Right renal cortex interstitium (tissue), 3 donors: ENCODE measurements at places on chromosomes 13 and 19. TPM values are rescaled to one million over a fixed set of nuclear protein-coding genes. Genes with fewer than 3 reads are reported as not detected.

DNA sequence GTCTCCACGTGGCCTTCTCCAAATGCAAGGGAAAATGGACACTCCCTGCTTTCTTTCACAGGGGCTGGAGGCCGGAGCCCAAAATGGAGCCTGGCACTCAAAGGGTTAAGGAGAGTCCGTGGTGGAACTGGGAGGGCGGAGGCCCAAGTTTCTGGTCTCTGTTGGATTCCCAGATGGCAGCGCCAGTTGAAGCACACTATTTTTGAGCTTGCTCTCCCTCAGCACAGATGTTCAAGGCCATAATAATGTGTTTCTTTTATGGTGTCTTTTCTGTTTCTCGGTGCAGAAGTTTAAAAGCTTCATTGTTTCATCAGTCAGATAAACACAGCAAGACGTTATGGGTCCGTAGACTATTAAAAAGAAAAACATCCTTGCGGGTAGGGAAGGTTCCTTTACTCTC lies 67.6 kb downstream of the TNFRSF19 start:
- no peak for DNase-seq

DNA sequence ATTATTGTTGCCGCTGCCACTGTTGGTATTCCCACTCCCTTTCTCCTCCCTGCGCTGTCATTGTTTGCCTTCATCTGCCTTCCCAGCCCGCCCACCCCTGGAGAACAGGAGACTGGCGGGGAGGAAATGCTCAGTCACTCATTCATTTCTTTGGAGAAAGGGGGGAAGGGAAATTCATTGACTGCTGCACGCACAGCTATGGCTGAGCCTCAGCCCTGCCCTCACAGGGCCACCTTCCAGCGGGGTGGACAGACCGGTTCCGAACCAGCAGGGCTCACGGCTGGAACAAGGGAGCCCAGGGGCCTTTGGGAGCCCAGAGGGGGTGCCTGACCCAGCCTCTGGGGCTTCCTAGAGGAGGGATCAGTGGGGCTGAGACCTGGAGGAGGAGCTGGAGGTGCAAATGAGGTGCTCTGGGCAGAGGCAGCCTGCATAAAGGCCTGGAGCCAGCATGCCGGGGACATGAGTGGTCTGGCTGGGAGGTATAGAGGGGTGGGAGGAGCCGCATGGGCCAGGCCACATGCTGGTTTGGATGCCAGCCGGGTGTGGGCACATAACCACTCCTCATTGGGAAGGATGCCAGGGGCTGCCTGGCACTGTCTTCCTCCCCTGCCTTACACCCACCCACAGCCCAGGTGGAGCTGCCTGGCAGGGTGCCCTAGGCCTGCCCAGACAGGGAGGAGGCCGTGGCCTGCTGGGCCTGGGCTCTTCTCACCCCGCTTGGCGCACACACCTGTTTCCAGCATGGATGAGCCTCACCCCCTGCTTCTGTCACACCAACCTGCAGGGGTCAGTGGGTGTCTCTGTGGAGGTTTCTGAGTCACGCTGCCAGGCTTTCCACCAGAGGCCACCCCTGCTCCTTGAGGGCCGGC lies 26.8 kb downstream of the PPP5C start:
- peak; percentile 18 for DNase-seq

GRCh38 chr13:109427148-109427547 lies 359.2 kb downstream of the IRS2 start:
- DNase-seq: no peak

- DNase-seq: peak; percentile 87
Observed at GRCh38 chr19:3984908-3985642, at the start of gene EEF2. TSS of gene EEF2 (minus strand) at chr19:3985463. CDS start at chr19:3985380, 83 bp downstream.

DNA sequence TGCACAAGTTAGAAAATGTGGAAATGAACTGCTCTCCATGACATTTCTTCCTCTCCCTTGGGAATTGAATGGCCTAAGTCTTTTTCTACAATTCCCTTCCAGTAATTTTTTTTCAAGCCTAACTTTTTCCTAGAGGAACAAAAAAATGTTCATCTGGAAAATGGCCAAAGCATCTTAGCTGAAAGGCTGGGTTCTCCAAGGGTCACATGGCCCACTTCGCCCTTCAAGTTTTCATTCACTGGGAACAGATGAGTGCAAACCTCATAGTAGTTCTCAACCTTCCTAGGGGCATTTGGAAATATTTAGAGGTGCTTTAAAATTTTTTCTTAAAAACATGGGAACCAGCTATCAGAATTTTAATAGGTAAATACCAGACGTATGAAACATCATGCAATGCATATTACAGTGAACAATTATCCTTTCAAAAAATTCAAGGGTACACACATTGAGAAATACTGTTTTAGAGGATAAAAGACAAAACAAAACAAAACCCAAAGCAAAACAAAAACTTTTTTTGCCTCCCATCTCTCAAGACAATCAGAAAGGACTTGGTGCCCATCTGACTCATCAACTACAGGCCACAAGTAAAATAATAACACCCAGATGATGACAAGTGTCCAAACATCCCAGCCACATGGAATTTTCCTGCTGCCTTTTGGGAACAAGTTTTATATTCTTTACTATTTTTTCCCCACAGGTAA lies 208.8 kb downstream of the SLITRK6 start:
- no peak for DNase-seq

DNA sequence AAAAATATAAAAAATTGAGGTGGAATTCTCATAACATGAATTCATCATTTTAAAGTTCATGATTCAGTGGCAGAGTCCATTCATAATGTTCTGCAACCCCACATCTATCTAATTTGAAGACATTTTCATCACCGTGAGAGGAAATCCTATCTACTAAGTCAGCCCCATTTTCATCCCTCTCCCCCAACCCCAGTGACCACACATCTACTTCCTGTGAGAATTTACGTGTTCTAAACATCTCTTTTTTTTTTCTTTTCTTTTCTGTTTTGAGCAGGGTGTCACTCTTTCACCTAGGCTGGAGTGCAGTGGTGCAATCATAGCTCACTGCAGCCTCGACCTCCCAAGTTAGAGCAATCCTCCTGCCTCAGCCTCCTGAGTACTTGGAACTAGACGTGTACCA lies 17.5 kb downstream of the ATCAY start:
- DNase-seq: no peak

The GJA3 gene
- 14.2 TPM for polyA plus RNA-seq

The FUT2 gene
- 0.96 TPM for polyA plus RNA-seq

The ATG4D gene
- 33.3 TPM for polyA plus RNA-seq

The UHRF1 gene
- 30.6 TPM for polyA plus RNA-seq

The CGB8 gene
- not detected for polyA plus RNA-seq

The KCNN4 gene
- polyA plus RNA-seq: 1.5 TPM
